ENCODE measurements at places on chromosomes 5 and 9. TPM values are rescaled to one million over a fixed set of nuclear protein-coding genes. Genes with fewer than 3 reads are reported as not detected.

GRCh38 chr5:5676218-5676617 is 253.7 kb downstream of the ICE1 start:
- DNase-seq: no peak

DNA sequence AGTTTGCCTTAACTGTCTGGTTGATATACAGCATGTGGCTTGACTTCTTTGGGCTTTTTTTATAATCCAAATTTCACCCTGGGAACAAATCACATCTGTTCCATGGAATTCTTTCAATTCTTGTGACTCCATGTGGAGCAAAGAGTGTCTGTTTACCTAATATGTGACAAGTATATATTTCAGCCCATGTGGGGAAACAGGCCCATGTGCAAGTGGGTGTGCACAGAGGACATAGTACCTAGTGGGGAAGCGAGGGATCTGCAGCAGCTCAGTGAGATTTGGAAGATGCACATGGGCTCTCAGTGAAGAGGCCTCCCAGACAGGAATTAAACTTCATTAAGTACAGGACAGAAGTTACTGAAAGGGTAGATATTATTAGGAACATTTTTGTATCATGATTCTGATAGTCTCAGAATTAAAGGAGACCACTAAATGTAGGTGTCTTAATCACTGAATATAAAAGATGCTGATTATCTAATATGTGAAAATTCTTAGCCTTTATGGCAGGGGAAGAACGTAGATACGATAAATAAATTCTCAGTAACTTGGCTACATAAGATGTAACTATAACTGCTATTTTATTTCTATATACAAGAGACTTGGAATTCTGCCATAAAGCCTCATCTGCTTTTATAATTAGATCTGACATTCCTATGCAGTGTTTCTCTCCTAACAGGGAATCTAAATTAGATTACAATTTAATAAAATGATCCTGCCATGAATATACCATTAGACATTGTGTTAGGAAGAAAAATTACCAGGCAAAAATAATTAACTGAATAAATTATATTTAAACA is 181.2 kb downstream of the SLC12A2 start:
- DNase-seq: no peak

The PCDHGA5 gene
- total RNA-seq: 1.2 TPM

DNA sequence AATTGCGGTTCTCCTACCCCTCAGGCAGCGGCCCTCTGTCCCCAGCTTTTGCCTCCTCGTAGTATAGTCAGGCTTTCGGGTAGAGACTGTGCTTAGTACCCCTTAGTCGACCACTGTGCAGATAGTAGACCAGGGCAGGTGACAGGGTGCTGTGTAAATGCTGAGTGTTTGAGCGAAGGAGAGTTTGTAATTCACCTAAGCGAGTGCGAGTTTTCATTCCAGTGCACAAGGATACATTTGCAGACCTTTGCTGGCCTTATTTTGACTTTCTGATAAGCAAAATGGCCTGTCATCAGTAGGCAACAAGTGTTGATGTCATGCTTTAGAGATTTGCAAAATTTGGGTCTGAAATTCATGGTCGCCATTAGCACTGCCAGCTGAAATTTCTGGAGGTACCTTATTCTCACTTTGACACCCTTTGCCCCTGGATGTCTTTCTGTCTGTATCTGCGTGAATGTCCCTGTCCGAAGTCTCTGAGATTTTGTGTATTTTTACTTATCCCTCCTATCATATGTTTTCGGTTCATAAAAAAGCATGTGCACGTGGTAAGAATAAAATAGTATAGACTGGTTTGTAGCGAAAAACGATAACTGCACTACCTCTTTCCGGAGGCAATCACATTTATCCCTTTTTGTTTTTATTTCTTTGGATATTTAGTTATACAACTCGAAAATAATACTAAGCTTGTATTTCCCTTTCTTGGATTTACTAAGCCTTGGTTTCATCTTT is 1.9 kb downstream of the LMNB1 start:
- DNase-seq: no peak

The SARDH gene
- total RNA-seq: not detected

The PCDHB14 gene
- 0.11 TPM for total RNA-seq

GRCh38 chr5:135012951-135013391 is 21.1 kb downstream of the PITX1 start:
- no peak for DNase-seq

DNA sequence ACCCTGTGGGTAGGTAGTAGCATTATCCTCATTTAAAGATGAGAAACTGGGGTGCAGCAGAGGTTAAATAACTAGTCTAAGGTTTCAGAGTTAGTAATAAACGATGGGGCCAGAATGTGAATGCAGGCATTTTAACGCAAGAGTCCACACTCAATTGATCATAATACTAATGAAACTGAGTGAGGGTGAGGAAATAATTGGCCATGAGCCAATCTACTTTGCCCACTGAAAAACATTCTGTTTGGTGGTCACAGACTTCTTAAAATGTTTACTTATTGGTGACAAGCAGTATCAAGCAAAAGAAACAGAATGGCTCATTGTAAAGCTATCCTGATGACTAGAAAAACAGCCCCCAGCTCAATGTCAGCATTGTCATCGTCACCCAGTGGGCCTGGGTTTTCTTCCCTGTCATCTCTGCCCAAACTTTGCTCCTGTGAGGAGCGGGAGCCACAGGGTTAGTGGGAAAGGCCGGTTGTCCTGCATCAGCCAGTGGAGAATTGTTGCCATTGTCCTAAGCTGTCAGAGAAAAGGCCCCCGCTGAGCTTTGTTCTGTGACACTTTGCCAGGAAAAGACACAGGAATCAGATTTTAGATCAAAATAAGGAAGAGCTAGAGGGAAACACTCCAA is 77.3 kb upstream of the MAN2A1 start:
- DNase-seq: no peak
